ENCODE measurements at places on chromosomes 6 and 20. TPM values are rescaled to one million over a fixed set of nuclear protein-coding genes. Genes with fewer than 3 reads are reported as not detected.

BTNL2 gene
- not detected for total RNA-seq

XPO5 gene
- total RNA-seq = 20.5 TPM

PAQR8 gene
- 4.9 TPM for total RNA-seq

SPATA2 gene
- total RNA-seq = 3.9 TPM

CDS2 gene
- total RNA-seq = 10.2 TPM

GRCh38 chr6:132768051-132768517 lies 10.4 kb upstream of the VNN2 start:
- no peaks in the 10 kb centered on the region for H3K36me3 ChIP-seq
- no peaks in the 10 kb centered on the region for H3K27me3 ChIP-seq
- no peak overlapping the region for H3K27ac ChIP-seq
- peak; percentile 67 for DNase-seq
- H3K4me1 ChIP-seq = peaks cover 13% of the 10 kb centered on the region

GRCh38 chr20:62275219-62275618 lies 27.6 kb upstream of the ADRM1 start:
- DNase-seq = no peak
- H3K36me3 ChIP-seq = peaks cover 31% of the 10 kb centered on the region
- no peaks in the 10 kb centered on the region for H3K4me1 ChIP-seq
- no peaks in the 10 kb centered on the region for H3K27me3 ChIP-seq
- no peak overlapping the region for H3K4me3 ChIP-seq

GRCh38 chr6:151808371-151809241 lies 1.1 kb downstream of the ESR1 start:
- H3K27ac ChIP-seq = no peak overlapping the region
- no peak for DNase-seq
- H3K4me1 ChIP-seq = peaks cover 21% of the 10 kb centered on the region
- H3K27me3 ChIP-seq = peaks cover 19% of the 10 kb centered on the region
- H3K36me3 ChIP-seq = no peaks in the 10 kb centered on the region

- no peaks in the 10 kb centered on the region for H3K4me1 ChIP-seq
- no peak overlapping the region for H3K27ac ChIP-seq
- no peak for DNase-seq
- H3K4me3 ChIP-seq = no peak overlapping the region
These were observed 64.7 kb upstream of the TIAM2 start for GRCh38 chr6:154930451-154930851.

DNA sequence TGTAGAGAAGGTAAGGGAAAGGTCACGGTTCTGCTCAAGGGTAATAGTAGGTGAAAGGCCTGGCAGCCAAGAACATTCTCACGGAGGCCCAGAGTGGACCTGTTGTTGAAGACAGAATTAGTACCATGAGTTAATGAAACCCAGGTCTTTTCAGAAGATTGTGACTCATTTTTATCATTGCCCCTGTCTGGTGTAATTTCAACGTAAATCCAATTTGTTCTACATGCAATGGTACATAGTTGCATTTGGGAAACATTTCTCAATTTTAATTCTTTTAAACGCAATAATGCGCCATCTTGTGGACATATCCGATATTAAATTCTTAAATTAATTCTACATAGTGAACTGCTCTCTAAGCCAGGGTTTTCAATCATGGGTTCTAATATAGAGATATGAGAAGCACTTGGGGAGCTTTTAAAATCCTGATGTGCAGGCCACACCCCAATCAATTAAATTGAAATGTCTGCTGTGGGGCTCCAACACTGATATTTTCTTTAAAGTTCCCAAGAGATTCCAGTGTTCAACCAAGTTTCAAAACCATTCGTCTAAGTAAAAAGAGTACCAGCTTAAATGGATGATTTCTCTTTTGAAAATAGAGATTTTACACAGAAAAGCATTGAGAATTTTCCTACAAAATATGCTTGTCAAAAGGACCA lies 257.4 kb downstream of the PLCB1 start:
- H3K27me3 ChIP-seq = no peaks in the 10 kb centered on the region
- H3K4me1 ChIP-seq = peaks cover 54% of the 10 kb centered on the region
- no peak for DNase-seq
- peak overlapping the region; percentile 2 for H3K27ac ChIP-seq
- H3K36me3 ChIP-seq = no peaks in the 10 kb centered on the region

DNA sequence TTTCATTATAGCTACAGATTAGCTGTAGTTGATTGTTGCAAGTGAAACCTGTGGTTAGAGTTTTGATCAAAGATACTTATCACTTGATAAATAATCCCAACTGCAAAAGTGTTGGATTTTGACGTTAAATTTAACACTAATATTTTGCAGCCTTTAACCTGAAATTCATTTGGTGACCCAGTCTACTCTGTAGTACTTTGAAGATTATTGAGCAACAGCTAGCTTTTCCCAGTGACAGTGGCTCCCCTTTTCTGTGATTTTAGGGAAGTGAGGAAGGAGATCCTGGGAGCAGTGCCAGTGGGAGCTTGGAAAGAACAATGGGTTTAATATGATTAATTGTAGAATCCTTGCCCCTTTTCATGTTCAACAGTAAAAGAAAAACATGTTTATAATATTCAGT lies 76.9 kb downstream of the NCOA3 start:
- no peaks in the 10 kb centered on the region for H3K36me3 ChIP-seq
- no peak overlapping the region for H3K4me3 ChIP-seq
- no peak overlapping the region for H3K27ac ChIP-seq
- peaks cover 47% of the 10 kb centered on the region for H3K4me1 ChIP-seq
- DNase-seq = no peak

- DNase-seq = no peak
- no peaks in the 10 kb centered on the region for H3K4me1 ChIP-seq
These were observed 99.0 kb upstream of the LAMP5 start for GRCh38 chr20:9415426-9415825.

GRCh38 chr6:106509420-106510089 lies 119.7 kb downstream of the RTN4IP1 start:
- H3K36me3 ChIP-seq = no peaks in the 10 kb centered on the region
- peaks cover 38% of the 10 kb centered on the region for H3K4me1 ChIP-seq
- H3K27ac ChIP-seq = no peak overlapping the region
- no peak overlapping the region for H3K4me3 ChIP-seq
- no peak for DNase-seq
- no peaks in the 10 kb centered on the region for H3K27me3 ChIP-seq

DNA sequence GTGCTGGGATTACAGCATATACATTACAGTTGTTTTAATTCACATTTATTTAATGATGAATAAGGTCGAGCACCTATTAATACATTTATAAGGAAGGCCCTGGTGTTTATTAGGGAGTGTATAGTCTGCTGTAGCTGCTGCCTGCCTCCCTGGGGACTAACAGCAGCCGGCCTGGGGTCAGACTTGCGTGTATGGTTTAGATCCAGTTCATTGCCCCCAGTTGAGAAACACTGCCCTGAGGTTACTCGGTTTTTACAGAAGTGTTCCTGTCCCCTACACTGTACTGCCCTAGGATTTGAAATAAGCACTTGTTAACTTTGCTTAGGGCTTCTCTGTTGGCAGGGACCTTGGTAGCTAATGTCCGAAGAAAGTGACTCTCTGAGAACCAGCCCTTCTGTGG lies 4.0 kb downstream of the TTPAL start:
- peaks cover 17% of the 10 kb centered on the region for H3K4me1 ChIP-seq
- no peaks in the 10 kb centered on the region for H3K27me3 ChIP-seq
- no peak overlapping the region for H3K27ac ChIP-seq
- peaks cover 6% of the 10 kb centered on the region for H3K36me3 ChIP-seq

DNA sequence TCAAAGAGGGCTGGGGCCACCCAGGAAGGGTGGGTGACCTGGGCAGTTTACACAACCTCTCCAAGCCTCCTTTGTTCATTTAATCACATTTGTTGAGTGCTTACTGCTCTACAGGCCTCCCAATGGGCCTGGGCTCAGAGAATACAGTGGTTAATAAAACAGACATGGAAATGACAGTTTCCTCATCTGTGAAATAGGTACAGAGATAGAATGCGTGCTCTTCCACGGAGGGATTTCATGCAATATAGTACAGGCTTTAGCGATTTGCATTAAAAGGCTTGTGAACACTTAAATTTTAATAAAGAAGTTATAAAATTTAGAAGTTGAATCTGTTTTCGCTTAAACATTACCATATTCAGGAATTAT lies 802 bp upstream of the FERMT1 start:
- H3K27ac ChIP-seq = peak overlapping the region; percentile 82
- H3K36me3 ChIP-seq = no peaks in the 10 kb centered on the region
- no peak overlapping the region for H3K4me3 ChIP-seq
- H3K4me1 ChIP-seq = peaks cover 18% of the 10 kb centered on the region
- no peak for DNase-seq

GRCh38 chr6:106539936-106540335 lies 89.4 kb downstream of the RTN4IP1 start:
- no peaks in the 10 kb centered on the region for H3K4me1 ChIP-seq
- no peak overlapping the region for H3K27ac ChIP-seq
- DNase-seq = peak; percentile 23
- H3K4me3 ChIP-seq = no peak overlapping the region
